Left renal cortex interstitium (tissue), 4 donors: ENCODE measurements at places on chromosomes 12 and 14.
A peak's percentile ranks its signal among the peaks of the same experiment; 100 is the strongest.

GRCh38 chr12:11756022-11756421 is 106.5 kb downstream of the ETV6 start:
- DNase-seq = no peak

GRCh38 chr12:10497602-10498001 is 8.1 kb upstream of the EIF2S3B start:
- DNase-seq = no peak

DNA sequence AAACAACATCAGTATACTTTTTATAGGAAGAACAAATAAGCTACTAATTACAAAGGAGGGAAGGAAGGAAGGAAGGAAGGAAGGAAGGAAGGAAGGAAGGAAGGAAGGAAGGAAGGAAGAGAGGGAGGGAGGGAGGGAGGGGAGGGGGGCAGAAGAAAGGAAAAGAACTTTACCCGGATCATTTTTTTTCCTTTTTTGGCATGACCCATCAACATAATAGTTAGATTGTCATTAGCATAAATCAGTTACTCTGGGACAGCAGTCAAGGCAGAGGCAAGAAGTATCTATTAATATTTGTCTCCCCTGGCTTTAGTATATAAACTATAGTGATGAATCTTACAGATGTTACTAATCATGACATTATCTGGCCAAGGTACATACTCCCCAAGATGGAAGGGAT is 35.2 kb upstream of the TSPAN8 start:
- no peak for DNase-seq

- DNase-seq = no peak
Measured at GRCh38 chr14:61891170-61891569, 128.9 kb downstream of the SNAPC1 start.

GRCh38 chr12:71804505-71804904 is 35.1 kb upstream of the TBC1D15 start:
- DNase-seq = no peak

GRCh38 chr12:125538401-125539199 is 473.4 kb downstream of the AACS start:
- no peak for DNase-seq

- DNase-seq = no peak
Measured at GRCh38 chr14:69050240-69051184, 71.4 kb upstream of the ACTN1 start.

GRCh38 chr14:65173973-65174693 is 71.8 kb upstream of the MAX start:
- no peak for DNase-seq

DNA sequence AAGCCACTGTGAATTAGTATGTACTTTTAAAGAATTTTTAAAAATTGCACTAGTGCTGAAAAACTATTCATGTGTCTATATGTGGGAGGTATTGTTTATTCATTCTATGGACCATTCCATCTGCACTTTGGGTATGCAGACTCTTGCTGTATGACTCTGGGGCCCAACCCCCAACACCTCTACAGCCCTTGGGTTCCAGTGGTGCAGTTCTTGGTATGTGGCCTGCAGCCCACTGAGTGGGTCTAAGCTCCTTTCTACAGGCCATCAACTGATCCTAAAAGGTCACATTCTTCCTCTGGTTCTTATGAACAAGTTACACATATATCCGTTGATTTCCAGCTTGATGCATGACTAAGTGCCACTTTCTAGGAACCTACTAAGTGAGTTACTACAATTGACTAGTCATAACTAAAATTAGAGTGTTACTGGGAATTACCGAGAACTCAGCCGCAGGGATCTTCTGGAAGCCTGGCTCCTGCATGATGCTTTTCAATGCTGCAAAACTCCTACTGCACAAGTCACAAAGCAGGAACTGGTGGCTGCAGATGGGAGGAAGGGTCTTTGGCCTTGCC is 62.4 kb upstream of the MED13L start:
- no peak for DNase-seq

DNA sequence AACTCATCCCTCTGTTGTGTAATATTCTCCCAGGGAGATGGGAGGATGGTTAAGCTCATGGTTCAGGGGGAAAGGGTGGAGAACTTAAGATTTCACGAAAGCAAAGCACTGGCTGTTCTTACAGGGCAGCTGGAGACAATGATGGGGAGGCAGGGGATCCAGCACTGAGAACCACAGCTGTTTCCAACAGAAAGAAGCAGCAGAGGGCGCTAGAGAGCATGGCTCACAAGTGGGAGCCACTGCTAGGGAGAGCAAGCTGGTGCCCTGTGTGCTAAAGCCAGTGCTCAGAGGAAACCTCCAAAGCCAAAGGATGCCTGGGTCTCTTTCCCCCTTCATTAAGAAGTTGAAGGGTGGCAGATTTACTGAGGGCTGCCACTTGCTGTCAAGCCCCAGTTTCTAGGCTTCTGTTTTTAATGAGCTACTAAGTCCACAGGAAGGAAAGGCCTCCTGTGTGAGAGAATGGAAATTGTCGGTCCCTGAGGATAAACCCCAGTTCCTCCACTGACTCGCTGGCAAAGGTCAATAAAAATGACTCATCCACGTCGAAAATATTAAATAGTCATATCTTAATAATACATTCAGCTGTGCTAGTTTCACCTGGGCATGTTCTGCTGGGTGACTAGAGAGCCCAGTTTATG is 199.7 kb downstream of the ANO2 start:
- peak; percentile 34 for DNase-seq

DNA sequence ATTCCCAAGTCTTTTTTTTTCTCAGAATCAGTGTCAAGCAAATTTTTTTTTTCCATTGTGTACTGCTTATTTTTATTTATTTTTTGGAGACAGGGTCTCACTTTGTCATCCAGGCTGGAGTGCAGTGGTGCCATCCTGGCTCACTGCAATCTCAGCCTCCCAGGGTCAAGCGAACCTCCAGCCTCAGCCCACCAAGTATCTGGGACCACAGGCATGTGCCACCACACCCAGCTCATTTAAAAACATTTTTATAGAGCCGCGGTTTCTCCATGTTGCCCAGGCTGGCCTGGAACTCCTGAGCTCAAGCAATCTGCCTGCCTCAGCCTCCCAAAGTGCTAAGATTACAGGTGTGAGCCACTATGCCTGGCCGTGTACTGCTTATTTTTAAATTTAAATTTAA is 68.1 kb downstream of the TBC1D30 start:
- no peak for DNase-seq

DNA sequence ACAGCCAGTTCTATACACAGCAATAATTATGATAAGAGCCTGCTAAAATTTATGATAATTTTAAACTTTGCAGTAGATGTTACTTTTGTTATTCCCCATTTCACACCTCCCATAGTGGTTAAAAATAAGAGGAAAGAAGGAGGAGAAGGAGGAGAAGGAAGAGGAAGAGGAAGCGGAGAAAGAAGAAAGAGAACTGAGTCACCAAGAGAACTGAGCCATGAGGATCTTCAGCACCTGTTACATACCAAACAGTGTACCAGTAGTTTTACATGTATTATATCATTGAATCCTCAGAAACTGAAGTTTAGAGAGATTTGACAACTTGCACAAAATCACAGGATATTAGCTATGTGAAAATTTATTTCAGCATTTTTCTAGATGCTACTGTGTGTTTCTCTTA is 3.9 kb downstream of the CD163 start:
- DNase-seq = no peak

- DNase-seq = no peak
Measured at GRCh38 chr12:80161612-80162011, 62.3 kb downstream of the OTOGL start.

- DNase-seq = no peak
Measured at GRCh38 chr12:121825041-121825523, 21.3 kb downstream of the SETD1B start.

DNA sequence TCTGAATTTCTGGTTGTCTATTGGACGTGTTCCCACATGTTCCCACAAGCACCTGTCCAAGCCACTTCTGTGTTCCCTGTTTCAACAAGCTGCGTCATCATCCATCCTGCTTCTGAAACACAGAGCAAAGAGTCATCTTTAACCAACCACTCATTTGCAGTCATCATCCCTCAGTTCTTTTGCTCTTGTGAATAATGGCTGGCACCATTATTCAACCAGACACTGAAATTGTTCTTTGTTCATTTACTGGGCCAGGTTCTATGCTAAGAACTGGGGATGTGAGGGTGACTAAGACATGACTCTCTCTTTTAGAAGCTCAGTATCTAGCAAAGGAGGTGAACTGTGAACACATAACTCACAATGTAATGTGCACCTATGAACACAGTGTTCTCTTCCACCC is 40.7 kb upstream of the ANO4 start:
- DNase-seq = no peak

DNA sequence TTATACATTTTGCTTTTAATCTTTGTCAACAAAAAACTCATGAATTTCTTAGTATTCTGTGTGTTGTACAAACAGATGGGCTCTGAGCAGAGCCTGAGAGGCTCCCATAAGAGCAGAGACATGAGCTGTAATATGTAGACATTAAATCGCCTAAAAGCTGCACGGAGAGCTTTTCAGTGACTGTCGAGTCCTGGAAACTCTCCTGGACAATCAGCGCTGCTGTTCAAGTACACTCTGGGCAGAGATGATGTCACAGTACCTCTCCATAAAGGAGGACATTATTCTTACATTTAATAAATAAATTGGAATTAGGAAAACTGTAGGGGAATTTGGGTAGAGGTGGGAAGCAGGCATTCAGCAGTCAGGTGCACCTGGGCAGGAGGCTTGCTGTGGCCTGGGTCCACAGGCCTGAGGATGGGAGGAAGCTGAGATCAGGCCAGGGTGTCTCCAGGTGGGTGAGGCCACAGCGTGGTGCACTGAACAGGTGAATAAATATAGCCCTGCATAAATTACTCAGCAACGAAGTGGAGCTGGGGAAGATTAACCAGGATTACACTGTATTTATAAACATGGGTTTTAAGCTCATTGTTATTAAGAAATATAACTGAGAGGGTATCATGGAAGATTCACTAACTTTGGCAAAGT is 13.3 kb upstream of the TCL1A start:
- no peak for DNase-seq

- DNase-seq = no peak
Measured at GRCh38 chr12:108816652-108817335, 40.6 kb downstream of the SSH1 start.

- no peak for DNase-seq
Measured at GRCh38 chr12:42741771-42742510, 152.4 kb upstream of the PRICKLE1 start.

- DNase-seq = no peak
Measured at GRCh38 chr14:105047283-105048016, 17.8 kb downstream of the GPR132 start.

DNA sequence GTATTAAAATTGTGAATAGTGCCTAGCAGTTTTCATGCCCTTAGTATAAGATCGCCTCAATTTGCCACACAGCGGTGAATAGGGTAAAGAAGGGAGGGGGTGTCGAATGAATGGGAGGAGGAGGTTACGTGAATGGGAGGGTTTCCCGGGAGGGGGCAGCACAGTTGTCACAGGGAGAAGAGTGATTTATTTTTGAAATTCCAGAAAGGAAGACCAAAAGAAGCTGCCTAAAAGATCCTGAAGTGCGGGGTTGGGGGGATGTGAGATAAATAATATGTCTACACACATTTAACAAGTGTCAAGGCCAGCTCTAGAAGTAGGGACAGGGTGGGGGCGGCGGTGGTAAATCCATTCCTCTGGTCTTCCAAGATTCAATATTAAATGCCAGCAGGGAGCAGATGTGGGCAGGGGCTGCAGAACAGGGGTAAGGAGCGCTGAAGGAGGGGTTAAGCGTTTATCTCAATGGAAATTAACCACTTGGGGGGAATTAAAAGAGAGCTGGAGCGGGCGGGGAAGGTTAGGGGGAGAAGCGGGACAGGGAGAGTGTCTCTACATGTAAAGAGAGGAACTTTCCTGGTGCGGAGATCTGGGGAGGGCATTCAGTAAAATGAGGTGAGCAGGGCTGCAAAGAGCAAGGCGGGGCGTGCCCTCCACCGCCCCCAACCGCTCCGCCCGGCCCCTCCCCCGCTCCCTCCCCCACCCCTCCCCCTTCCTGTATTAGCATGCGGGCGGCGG is 867 bp downstream of the C12orf42 start:
- DNase-seq = no peak

- no peak for DNase-seq
Measured at GRCh38 chr14:86035882-86036281, 505.9 kb downstream of the FLRT2 start.

- no peak for DNase-seq
Measured at GRCh38 chr14:30656190-30656632, 34.1 kb downstream of the SCFD1 start.

GRCh38 chr12:40105265-40105514 is 691 bp downstream of the SLC2A13 start:
- no peak for DNase-seq

- no peak for DNase-seq
Measured at GRCh38 chr12:7093892-7094291, 1.6 kb upstream of the C1R start.

GRCh38 chr12:106773286-106774004 is 1.0 kb upstream of the RIC8B start:
- no peak for DNase-seq

DNA sequence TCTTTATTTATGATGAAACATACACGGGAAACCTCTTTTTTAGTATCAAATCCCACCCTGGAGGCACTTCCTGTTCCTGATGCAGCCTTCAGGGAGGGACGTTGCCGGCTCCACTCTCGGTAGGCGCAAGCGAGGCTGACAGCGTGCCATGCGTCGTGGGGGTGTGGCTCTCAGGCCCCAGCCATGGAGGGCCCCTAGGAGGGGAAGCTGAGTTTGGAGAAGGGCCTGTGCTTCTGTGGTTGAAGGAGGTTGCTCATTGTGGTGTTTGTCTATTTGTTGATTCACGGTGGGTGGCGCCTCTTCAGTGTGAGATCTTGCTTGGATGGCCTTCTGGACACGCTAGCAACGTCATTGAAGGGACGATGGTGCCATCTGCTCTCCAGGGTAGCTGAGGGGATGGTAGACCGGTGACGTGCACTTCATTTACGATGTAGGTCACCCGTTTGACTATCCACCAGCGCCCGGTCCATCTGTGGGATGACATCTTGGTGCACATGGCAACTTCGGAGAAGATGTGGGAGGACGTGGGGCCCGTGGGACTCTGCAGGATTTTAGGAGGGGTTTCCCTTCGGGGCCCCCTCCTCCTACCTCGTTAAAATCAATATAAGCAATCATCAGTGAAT is 126.3 kb upstream of the RTL1 start:
- DNase-seq = no peak

DNA sequence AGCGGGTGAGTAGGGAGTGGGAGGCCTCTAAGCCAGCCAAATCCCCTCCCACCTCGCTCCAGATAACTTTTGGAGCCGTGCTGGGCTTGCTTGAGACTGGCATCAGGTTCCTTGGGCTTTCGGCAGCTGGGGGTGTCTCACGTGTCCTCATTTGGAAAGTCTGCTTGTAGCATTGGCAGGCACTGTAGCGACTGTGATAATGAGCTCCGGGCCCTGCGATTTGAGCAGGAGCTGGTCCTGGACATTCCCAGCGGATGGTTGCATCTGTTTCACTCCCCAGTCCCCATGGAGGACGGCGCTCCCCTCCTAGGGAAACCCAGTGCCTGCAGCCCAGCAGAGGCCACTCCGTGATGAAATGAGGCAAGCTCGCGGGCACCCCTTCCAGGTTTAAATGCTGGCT is 49.4 kb downstream of the DGLUCY start:
- no peak for DNase-seq

- DNase-seq = no peak
Measured at GRCh38 chr12:19761463-19761862, 322.2 kb downstream of the AEBP2 start.
